Activated naive CD4-positive, alpha-beta T cell (primary cell): ENCODE measurements at places on chromosomes 6 and 20.
A peak's percentile ranks its signal among the peaks of the same experiment; 100 is the strongest.

DNA sequence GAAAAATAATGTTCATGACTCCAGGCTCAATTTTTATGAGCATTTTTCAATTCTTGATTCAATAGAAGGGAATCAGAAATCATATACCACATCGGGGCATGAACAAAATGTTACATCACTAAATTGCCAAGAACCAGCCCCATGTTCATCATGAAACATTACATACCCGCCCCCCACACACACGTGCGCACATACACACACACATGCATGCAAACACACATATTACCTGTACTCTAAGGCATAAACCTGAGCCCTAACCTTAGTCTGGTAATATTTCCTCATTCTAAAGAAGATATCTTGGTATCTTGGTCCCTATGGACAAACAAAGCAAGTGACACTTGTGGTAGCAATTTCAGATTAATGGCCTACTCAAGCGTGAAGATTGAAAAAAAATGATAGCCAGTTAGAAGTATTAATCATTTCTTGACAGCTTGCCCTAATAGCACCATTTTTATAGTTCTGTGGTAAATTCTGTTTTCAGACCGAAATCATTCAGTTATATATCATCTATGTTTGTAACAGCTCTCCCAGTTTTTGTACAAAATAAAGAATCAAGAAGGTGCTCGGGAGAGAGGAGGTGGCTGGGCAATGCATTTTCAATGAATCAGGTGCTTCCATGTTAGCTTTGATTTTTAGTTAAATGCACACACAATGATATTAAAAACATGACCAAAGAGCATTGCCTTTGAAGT lies 95.4 kb upstream of the DOK5 start:
- DNase-seq, result no peak

GRCh38 chr20:57408536-57409233 lies 17.5 kb downstream of the RBM38 start:
- DNase-seq, result no peak

GRCh38 chr6:163533443-163533842 lies 118.9 kb downstream of the QKI start:
- DNase-seq, result no peak

DNA sequence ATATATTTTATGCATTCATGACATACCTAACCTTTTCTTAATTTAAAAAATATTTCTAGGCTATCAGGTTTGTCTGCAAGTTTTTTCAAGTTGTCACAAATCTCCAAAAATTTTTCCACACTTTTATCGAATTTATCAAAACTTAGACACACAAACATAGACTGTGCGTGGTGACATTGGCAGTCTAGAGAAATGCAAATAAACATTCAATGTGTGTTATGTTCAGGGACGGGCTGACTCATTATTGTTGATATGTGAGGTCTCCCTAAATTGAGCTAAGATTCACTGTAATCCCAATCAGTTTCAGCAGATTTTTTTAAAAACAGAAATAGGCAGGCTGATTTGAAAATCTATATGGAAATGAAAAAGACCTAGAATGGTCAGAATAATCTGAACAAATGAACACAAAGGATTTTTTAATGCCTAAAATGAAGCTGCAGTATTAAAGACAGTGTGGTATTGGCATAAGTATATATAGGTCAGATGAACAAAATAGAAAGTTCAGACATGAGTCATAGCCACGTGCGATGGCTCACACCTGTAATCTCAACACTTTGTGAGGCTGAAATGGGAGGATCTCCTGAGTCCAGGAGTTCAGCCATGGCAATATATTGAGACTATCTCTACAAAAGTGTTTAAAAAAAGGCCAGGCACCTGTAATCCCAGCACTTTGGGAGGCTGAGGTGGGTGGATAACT lies 19.2 kb downstream of the BLTP3A start:
- DNase-seq, result no peak

DNA sequence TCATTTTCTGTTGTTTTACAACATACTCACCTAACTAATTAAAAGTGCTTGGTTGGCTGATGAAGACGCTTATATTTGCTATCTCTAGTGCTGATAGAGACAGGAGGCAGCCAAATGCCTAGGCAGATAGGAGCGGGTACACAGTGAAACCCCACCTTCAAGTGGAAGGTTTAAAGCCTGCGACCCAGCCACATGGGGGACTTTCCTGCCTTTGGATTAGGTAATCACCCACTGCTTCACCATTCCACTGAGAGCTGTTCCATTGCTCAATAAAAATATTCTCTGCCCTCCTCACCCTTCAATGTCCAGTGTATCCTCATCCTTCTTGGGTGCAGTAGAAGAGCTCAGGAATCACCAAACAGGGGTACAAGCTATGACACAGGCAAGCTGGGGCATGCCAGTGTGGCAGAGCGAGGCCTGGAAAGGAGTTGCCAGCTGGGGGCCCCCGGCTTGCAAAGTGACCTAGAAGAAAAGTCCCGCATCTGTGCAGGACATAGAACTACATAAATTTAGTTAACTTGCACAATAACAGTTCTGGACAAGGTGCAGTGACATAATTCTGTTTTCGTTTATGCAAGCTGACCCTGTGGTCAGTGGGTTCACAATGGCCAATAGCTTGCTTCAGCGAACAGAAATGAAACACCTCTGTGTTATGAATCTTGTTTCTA lies 112.0 kb upstream of the MLIP start:
- DNase-seq, result no peak

GRCh38 chr6:137452333-137452894 lies 41.8 kb downstream of the OLIG3 start:
- no peak for DNase-seq

DNA sequence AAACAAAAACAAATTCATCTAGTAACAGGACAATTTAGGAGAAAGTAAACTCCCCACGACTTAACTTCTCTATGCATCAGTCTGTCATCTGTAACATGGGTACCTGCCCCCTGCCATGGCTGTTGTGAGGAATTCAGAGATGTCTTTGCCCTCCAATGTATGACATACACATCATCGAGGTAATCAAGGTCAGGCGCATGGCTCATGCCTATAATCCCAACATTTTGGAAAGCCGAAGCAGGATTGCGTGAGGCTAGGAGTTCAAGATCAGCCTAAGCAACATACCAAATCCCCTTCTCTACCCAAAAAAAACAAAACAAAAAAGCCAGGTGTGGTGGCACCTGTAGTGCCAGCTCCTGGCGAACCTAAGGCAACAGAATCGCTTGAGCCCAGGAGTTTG lies 9.0 kb downstream of the EEF1A1 start:
- DNase-seq, result no peak

GRCh38 chr6:81889377-81890053 lies 137.0 kb upstream of the TENT5A start:
- no peak for DNase-seq

DNA sequence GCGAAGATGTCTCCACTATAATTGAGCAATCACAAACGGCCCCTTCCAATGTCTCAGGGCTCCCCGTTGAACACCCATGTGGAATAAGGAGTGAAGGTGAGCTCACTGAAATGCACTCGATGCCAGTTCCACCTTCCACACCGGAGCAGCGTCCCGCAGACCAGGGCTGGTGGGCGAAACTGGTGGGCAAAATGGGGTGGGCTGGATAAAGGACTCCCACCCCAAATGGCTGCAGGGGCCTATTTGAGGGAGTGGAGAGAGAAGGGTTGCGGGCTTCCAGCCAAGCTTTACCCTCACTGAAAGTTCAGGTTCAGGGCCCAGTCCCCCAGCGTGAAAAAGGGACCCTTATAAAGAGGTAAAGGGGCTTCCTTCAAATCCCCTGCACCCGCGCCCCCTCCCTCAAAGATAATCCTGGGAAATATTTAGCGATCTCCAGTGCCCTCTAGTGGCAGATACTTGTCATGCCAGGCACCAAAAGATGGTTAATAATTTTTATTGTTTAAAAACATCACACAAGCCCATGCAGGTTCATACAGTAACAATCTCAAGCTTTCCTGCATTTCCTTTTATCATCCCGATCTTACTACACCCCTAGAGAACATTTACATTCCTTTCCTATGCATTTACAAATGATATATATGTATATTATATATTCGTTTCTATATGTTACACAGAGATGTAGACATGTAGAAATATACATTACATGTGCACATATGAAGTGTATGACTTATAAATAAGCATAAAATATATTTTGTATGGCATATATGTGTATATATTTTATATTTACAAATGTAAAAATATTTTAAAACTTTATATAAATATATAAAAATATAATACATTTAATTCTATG lies 58.2 kb upstream of the NKX2-2 start:
- DNase-seq, result no peak

GRCh38 chr6:33744001-33744848 lies 2.5 kb downstream of the IP6K3 start:
- DNase-seq, result peak; percentile 62

DNA sequence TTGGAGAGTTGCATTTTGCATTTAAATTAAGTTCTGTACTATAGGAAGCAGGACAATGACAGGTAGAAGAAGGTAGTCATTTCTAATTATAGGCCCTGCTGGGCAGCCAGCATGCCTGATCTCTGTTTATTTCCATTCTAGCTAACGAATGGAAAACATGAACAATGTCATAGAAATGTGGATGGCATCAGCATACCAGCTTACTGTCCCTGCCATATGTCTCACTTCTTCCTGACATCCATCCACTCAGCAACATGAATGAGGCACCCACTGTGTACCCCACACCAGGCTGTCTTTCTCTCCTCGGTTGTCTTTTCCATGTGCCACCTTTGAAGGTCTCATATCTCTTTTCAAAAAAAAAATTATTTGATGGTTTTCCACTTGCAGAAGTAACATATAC lies 11.1 kb downstream of the ADTRP start:
- DNase-seq, result no peak

DNA sequence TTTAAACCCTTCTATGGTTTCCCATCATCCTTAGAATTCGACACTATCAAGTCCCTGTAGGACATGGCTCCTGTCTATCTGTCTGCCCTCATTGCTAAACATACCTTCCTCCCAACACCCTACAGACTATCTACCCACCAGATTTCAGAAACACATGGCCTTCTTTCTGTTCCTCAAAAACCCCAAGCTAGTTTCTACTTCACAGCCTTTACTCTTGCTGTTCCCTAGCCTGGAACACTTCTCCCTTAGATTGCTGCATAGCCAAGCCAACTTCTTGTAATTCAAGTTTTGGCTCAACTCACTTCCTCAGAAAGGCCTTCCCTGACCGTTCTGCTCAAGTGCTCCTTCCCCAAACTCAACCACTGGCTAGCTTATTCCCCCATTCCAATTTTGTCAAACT lies 156.2 kb downstream of the BTBD9 start:
- DNase-seq, result no peak

- DNase-seq, result no peak
Measured at GRCh38 chr6:15894973-15895725, 232.3 kb upstream of the DTNBP1 start.

DNA sequence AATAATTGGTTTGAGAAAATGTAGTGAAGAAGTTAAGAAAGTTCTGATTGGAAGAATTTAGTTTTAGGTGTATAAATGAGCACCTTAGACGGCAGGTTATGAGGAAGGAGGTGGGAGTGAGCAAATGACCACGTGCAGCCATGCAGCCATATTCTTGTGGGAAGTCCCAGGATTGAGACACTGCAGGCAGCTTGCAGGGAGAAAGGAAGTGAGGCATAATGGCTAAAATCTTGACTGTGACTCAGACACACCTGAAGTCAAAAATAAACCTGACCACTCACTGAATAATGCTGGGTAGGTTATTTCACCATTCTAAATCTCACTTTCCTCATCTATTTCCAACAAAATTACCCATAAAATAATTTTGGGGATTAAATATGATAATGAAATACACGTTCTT lies 16.6 kb downstream of the DSE start:
- no peak for DNase-seq

- DNase-seq, result no peak
Measured at GRCh38 chr6:97885828-97886227, 602.8 kb upstream of the MMS22L start.

DNA sequence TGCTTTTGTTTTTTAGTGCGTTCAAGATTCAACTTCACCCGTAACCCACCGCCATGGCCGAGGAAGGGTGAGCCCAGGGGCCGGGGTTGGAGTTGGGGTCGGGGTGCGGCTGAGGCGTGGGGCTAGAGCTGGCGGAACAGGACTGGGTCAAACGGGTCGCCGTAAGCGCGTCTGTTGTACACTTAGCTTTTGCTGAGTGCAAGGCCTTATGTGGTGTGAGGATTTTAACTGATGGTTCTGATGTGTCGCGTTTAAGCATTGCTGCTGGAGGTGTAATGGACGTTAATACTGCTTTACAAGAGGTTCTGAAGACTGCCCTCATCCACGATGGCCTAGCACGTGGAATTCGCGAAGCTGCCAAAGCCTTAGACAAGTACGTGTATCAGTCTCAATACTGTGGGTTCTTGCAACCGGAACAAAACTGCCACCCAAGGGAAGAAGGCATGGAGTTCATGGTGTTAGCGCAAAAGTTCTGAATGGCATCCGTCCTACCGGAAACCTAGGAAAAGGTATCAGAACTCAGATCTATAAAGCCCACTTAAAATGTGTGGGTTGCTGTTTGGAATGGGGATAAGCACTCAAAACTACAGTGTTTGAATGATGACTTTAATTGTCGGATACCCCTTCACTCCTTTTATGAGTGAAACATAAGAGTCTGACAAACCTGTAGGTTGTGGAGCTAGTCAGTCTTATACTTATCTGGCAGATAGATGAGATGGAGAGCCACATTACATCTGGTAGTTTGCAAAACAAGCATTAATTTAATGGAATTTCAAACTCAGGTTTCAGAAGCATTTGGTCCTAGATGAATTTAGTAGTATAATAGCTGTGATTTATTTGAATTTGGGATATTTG lies 574 bp downstream of the RPS12 start:
- no peak for DNase-seq

DNA sequence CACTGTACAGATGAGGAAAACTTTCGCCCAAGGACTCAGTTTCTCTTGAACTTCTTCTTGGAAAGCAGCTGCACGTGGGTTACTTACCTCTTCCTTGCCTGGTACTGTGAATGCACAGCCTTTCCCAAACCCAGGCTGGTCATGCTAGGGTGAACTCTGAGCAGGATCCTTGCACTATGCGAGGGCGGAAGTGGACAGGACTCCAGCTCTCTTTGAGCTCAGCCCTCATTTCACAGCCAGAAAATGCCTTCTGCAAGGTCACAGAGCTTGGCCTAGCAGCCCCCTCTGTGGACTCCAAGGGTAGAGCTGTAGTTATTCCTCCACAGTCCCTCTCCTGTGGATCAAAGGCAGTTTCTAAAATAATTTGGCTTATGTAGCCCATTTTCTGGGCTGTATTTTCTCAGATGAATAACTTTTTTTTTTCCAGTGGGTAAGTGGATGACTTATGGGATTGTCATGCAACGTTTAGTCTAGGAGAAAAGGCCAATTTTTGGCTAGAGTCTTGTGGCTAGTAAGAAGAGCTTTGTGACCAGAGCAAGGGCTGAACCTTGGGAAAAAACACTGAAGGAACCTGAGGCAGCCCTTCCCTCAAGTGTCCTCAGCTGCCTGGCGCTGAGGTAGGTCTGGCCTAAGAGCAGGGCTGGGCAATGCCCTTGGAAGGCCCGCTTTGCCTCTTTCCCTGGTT lies 172.7 kb downstream of the SCP2D1 start:
- DNase-seq, result no peak
